ENCODE measurements at places on chromosomes 12 and 14.

DNA sequence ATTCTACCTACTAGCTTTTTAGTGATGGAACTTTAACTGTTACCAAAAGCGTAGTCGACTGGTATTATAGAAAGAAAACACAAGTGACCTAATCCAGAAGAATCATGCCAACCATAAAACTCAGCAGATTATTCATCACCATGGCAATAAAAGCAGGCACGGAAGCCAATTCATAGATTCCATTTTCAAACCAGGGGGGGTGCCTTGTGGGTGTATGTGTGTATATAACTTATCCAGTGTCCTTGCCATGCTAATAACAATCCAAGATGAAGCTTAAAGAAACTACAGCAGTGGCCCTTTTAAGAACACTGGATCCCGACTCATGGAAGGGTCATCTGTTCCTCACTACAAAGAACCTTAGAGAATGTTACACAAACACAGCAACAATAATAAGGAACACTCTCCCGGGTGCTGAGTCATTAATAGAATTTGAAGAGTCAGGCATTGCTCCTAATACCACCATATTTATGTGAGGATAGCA is 61.0 kb downstream of the EPS8 start:
- no peak for DNase-seq

- no peak for DNase-seq
These were observed 33.3 kb upstream of the BEGAIN start for GRCh38 chr14:100620255-100621100.

DNA sequence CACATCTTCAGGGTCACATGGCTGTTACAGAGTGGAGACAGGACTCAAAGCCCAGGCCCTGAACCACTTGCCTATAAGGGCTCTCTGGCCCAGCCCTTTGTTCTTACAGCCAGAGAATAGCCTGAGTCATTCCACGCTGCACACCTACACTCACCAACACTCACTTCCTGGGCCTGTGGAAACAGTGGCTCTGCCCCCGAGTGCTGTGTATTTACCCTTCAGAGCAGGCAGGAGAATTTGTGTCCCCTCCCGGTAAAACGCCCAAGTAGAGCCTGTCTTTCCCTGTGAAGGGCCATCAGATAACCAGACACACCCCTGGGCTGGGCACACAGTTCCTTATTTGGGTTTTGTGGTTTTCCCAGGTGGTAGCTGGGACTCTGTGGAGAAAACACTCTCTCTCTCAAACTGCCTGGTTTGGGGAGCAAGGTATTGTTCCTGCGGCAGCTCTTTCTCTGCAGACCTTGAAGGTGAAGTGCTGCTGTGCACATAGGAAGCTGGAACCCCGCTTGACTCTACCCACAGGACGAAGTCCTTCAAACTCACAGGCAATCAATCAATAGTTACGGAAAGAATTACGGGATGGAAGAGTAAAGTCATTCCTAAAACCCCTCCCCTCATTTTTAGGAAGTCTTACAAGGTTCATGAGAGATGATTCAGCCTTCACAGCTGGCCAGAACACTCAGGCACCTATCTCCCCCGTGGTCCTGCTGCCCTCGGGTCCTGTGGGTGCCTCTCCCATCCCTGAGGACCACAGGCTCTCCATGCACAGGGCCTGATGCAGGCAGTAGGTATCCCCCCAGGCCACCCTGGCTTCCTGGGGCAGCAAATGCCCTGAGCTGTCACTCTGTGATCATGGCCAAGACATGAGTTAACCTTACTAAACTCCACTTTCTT is 20.3 kb downstream of the FIGNL2 start:
- no peak for DNase-seq

GRCh38 chr12:132191715-132192553 is 47.7 kb downstream of the NOC4L start:
- no peak for DNase-seq

- DNase-seq: no peak
These were observed 95.4 kb downstream of the CHGA start for GRCh38 chr14:93018366-93018765.

All from D341Med (cell line).